ENCODE measurements at places on chromosomes 16 and 17.

- DNase-seq = no peak
Measured at GRCh38 chr16:10831894-10832886, 13.6 kb upstream of the TVP23A start.

- DNase-seq = no peak
Measured at GRCh38 chr16:55018881-55019280, 88.2 kb downstream of the IRX5 start.

DNA sequence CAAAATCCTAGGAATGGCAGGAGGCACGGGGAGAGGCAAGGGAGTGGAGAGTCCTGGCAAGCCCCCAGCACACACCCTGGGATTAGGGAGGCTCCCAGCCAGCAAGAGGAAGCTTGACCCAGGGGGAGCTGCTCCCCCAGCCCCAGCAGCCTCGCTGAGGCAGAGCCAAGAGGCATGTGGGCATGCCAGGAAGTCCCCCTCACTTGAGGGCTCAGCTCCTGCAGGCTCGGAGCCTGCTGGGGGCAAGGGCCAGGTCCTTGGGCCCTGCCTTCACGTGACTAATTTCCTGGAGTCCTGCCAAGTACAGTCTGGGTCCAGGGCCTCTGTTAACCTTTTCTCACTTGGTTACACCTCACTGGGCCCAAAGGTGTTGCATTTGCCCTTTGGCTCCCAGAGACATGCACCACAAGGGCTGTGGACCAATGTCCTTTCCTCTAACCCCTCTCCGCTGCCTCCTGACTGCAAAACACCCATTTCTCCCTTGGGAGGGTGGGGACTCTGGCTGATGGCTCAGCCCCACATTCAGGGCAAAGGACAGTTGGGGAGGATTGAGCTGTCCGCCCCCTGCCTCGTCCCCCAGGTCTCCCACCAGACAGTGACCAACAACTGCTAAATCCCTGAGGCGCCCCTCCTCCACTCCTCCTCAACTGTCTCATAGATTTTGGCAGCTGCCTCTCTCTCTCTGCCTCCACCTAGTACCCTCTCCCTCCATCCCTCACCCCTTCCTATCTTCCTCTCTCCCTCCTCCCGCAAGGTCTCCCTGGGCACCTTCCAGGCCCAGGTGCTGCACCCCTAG, 4.4 kb upstream of the SLC47A2 start:
- no peak for DNase-seq

GRCh38 chr16:56866955-56867830, 2.2 kb downstream of the SLC12A3 start:
- peak; percentile 60 for DNase-seq

GRCh38 chr16:84761448-84762368, 58.1 kb upstream of the CRISPLD2 start:
- DNase-seq = no peak

- no peak for DNase-seq
Measured at GRCh38 chr17:82386255-82386831, 14.8 kb downstream of the UTS2R start.

- no peak for DNase-seq
Measured at GRCh38 chr16:3822366-3823045, 58.0 kb downstream of the CREBBP start.

- DNase-seq = no peak
Measured at GRCh38 chr16:25317732-25318316, 60.2 kb upstream of the ZKSCAN2 start.

GRCh38 chr17:80683625-80684104, 139.0 kb downstream of the RPTOR start:
- no peak for DNase-seq

DNA sequence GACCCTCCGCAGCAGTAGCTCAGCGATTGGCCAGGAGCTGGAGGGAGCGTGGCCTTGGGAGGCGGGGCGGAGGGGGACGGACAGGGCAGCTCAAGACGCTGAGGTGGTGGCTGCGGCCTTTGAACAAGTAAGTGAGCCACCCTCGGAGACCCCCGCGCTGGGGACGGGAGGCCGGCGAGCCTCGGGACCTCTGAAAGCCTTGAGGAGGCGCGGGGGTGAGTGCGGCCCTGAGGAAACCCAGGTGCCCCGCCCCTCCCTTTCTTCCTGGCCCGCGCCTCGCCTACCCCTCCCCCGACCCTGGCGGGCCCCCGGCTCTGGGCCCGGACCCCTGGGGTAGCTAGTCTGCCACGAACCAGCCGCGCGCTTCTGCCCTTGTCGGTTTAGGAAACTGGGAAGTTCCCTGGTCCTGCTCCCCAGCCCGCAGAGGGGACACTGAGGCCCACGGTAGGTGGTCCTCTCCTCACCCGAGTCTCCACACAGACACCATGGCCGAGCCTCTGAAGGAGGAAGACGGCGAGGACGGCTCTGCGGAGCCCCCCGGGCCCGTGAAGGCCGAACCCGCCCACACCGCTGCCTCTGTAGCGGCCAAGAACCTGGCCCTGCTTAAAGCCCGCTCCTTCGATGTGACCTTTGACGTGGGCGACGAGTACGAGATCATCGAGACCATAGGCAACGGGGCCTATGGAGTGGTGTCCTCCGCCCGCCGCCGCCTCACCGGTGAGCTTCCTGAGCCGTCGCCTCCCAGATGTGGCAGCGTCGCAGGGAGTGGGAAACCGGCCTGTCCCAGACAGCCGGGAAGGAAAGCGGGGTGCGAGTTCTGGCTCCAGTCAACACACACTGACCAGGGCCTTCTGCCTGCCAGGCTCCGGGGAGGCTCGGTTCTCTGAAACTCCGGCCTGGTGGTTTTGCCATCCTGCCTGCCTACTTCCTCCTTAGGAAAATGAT, at the start of gene MAPK7:
TSS of gene MAPK7 (plus strand) at position 83 of the 945 bp plus-strand sequence. CDS start at position 486, 403 bp downstream.
- no peak for DNase-seq

DNA sequence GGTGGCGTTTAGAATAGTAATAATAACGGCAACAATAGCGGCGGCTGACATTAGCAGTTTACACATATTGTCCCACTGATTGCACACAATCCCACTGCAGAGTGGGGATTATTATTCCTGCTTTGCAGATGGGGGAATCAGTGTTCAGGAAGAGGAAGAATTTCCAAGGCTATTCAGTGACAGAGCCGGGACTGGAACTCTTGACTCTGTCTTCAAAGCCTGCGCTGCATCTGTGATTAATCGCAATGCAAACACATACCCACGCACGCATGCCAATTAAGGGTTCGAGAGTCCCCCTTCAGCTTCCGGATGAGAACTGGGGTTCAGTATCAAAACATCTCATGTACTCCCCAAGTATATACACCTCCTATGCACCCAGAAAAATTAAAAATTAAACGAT, 29.2 kb downstream of the TMEM186 start:
- no peak for DNase-seq

DNA sequence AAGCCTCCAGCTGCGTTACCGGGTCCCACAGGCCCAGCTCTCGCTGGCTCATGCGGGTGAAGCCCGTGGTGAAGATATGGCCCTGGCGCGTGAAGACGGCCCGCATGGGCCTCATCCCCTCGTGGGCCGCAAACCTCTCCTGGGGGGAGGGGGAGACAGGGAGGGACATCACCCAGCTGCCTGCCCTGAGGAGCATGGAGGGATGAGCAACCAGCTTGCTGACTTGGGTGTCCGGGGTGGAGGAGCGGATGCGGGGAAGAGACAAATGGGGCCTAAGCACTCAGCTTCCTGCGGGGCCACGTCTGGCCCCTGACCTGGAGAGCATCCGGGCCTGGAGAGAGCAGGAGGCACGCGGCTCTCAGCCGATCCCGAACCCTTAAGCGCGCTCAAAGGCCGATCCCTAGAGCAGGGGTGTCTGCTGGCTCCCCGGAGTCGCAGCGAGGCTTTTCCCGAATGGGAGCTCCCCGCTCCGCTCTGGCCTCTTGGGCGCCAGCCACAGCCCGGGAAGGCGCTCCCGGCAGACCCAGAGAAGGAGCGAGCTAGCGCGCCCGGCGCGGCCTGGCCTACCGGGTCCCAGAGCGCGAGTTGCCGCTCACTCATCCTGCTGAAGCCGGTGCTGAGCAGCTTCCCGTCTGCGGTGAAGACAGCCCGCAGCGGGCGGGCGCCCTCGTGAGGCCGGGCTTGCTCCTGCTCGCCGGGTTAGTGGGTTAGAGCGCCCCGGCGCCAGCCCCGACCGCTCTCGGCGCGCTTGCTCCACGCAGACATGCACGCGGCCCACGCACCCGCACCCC, 5.0 kb downstream of the CORO6 start:
- DNase-seq = peak; percentile 81

GRCh38 chr17:72264682-72265405, 144.0 kb downstream of the SOX9 start:
- DNase-seq = no peak

GRCh38 chr16:31181102-31181830, 1.3 kb downstream of the FUS start:
- peak; percentile 44 for DNase-seq

DNA sequence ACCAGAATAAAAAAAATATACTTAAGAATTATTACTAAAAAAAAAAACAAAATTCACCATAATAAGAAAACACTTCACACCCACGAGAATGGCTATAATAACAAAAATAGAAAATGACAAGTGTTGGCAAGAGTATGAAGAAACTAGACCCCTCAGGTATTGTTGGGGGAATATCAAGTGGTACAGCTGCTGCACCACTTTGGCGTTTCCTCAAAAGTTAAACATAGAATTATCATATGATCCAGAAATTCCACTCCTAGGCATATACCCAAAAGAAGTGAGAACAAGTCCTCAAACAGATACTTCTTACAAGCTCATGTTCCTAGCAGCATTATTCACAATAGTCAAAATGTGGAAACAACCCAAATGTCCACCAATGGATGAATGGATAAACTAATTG, 26.3 kb downstream of the AMFR start:
- no peak for DNase-seq

GRCh38 chr17:30517786-30518185, 40.6 kb downstream of the GOSR1 start:
- DNase-seq = no peak

DNA sequence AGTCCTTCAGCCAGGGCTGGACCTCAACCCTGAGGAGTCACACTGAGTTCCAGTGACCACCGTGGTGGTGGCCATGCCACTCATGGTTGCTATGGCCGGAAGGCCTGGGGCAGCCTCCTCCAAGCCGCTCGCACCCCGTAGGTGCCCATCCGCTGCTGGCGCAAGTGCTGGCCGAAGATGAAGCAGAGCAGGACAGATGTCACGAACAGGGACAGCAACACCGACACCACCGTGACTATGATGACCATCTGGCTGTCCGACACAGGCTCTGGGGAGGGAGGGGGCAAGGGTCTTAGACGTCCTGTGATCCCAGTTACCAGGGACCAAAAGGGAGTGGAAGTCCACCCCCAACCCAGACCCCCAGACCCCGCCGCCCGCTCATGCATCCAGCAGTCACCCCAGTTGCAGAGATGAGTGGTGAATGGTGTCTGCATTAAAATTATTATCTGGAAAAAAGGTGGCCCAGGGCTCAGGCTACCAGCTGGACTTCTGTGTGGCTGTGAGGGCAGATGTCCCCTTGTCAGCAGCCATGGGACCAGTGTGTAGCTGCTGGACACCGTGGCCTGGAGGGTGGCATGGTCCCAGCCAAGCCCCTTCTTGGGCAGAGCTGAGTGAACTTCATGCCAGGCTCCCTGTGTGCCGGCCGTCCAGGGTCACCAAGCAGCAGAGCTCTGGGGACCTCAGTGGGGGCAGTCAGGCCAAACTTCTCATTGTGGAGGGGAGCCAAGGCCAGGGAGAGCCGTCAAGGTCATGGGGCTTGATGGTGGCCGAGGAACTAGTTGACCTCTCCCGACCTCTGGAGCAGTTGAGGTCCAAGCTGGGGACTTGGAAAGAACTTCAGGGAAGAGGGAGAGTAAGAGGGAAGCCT, 4.7 kb downstream of the PRR29 start:
- DNase-seq = no peak

DNA sequence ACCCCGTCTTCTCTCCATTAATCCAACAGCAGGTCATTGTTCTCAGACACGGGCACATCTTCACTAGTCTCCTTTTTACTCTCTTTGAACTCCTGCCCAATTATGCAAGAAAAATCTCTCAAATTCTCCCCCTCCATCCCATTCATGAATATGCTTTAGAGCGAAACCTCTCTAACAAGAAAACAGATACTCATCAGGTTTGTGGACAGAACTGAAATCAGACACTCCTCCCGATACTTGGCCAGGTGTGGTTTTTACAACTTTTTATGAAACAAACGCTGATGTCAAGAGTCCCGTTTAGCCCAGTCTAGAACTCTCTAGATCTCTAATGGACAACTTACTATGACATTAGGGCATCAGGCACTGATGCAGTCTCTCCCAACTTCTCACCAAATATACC, 40.9 kb downstream of the PIK3R5 start:
- no peak for DNase-seq

DNA sequence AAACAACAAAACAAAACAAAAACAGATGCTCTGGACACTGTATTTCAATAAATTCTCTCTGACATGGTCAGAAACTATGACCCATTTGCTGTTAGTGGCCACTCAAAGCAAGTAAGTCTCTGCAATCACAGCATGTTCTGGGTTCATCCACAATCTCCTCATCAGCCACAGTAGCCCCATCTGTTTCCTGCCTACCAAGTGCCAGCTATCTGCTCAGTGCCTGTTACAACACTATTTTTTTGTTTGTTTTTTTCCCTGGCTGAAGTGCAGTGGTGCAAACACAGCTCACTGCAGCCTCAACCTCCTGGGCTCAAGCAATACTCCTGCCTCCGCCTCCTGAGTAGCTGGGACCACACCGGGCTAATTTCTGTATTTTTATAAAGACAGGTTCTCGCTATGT, 137.9 kb downstream of the SOX9 start:
- no peak for DNase-seq

DNA sequence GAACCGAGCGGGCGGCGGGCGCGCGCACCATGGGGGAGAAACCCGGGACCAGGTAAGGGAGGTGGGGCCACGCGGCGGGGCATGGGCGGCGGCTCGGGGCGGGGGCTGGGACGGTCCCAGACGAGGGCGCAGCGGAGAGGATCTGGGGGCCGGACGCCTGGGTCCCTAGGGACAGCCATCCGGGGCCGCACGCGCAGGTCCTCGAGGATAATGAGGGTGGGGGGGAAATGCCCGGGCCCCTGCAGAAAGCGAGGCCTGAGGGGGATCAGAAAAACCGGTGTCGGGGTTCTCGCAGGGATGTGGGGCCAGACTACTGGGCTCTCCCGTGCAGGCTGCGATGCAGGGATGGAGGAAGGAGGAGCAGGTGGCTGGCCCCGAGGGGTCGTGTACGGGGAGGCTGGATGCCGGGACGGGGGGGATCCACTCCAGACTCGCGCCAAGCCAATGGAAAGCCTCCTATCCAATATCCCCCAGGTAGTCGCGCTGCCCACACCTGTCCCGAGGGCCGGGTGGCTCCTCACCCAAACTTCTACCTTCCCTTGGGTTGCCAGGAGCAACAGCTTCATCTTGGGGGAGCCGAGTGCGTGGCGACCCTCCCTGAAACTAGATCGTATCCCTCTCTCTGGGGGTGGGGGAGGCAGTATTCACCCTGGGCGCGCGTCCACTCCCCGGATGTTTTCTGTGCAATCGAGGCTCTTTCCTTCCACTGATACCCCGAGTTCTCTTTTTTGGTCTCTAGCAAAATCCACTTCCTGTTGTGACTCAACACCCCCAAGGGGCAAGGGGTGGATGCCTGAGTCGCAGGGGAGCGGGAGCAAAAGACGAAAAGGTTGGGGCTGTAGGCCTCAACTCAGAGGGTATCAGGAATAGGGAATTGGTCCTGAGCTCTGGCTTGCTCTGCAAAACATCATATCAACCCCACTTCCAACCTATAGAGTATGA, 532 bp downstream of the ARRB2 start:
- no peak for DNase-seq

GRCh38 chr16:74936902-74937560, 47.9 kb downstream of the WDR59 start:
- peak; percentile 69 for DNase-seq

GRCh38 chr16:1343428-1344242, 8.0 kb downstream of the TSR3 start:
- no peak for DNase-seq

All from fibroblast of skin of right biceps (primary cell).